ENCODE measurements at places on chromosomes 4 and X.

DNA sequence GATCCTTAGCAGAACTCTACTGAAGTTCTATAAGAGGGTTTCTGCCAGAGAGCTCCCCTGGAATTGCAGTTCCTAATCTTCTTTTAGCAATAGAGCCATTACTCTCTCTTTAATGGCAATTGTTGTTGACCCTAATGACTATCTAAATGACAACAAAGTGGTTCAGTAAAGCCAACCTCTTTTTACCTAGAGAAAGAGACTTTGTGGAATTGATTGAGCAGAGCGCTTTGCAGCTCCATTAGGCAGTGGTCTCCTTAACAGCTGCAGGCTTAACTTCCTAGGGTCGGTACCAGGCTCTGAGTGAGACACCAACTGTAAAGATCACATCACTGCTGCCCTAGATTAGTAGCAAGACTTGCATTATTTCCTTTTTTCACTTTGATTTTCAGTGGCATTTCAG lies 1472.9 kb upstream of the TENM3 start:
- DNase-seq, result no peak

GRCh38 chr4:126012691-126013290 lies 698.0 kb downstream of the FAT4 start:
- no peak for DNase-seq

DNA sequence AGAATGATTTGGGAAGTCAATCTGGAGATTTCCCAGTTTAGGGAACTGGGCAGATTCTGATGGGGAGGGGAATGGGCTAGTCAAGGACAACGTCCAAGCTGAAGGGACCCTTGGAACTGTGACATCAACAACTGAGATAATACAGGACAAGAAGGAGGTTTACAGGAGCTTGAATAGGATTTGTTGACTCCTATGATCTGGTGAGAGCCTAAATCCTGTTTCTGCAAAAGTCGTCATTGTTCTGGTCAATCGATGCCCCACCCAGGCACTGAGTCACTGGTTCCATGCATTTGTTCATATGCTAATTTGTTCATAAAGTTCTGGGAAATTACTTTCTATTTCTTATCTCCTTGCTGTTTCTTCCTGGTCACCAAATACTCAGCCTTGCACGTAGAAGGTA lies 15.3 kb upstream of the PDGFRA start:
- DNase-seq, result no peak

DNA sequence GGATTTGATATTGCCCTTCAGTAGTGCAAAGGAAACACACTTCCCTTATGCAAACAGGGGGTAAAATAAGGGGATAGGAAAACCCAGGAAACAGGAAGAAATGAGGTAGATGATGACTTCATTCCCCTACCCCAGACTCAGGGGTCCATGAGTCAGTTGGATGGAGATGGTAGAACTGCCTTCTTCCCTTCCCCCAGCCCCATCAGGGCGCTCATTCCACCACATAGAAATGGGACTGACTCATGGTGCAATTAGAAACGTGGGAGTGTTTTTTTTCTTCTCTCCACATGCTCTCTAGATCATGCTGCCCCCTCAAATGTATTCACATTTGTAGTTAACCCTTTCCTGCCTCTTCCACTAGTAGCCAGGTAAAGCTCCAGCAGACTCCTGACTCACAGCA lies 23.1 kb upstream of the ARMCX2 start:
- no peak for DNase-seq

- no peak for DNase-seq
Measured at GRCh38 chrX:17039826-17040225, 93.4 kb downstream of the REPS2 start.

DNA sequence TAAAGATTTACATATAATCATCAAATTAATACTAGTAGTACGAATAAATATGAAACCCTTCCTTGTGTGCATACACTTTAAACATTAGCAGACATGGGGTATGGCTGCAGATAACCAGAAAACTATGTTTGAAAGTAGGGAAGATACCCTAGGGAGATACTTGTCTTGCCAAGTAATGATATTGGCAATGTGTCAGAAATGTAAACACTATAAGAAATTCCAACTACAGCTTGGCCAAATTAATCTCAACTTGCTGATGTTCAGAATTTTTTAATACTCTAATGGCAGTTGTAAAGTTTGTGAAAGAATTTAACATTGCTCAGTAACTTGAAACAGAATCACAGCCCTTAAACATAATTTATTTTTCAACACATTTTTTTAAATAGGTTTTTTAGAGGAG lies 27.4 kb upstream of the HPGD start:
- no peak for DNase-seq

DNA sequence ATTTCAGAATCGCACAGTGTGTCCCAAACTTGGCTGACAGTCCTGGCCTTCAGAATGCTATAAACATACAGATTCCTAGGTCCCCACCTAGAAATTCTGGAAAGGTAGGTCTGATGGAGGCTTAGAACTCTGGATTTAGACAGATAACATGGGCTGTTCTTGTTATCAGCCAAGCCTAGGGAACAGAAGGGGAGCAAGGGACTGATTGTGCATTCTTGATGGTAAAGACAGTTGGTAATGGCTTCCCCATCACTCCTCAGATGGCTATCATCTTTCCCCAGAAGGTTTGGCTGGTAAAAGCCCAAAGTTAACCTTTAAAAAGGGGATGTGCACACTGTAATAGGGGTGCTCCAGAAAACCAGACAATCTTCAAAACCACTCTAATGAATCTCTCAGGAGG lies 35.7 kb downstream of the DIPK2B start:
- DNase-seq, result no peak

DNA sequence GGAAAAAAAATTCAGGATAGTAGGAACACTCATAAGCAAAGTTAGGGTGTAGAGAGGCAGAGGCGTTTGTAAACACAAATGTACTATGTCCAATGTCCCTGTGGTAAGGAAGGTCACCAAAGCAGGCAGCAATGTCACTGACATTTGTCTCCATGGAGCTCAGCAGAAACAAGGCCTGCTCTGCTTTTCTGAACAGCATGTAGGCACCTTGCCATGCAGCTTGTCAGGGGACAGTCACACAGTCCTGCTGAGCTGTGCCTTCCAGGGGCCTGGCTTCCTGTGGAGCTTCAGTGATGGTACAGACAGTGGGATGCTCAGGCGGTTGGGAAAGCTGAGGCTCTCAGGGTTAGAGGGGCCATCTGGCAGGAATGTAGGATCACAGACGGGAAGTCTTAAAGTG lies 74.5 kb upstream of the HS3ST1 start:
- no peak for DNase-seq

DNA sequence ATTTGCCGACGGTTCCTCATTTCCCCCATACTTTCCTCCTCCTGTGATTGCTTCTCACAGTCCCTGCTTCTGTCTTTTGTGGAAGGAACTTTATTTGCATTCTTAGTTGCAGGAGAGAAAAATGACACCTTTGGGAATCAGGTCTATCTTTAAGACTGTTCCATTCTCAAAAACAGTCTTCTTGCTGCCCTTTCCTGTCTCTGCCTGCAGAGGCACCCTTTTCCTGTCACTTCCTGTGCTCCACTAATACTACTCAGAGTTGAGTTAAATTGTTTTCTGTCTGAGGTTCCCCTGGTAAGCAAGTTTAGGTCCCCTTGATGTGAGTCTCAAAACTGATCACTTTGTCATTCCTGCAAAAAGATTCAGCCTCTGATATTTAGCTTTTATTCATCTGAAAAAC lies 208.8 kb upstream of the CLNK start:
- DNase-seq, result no peak

GRCh38 chr4:114279066-114279465 lies 299.6 kb upstream of the ARSJ start:
- no peak for DNase-seq

DNA sequence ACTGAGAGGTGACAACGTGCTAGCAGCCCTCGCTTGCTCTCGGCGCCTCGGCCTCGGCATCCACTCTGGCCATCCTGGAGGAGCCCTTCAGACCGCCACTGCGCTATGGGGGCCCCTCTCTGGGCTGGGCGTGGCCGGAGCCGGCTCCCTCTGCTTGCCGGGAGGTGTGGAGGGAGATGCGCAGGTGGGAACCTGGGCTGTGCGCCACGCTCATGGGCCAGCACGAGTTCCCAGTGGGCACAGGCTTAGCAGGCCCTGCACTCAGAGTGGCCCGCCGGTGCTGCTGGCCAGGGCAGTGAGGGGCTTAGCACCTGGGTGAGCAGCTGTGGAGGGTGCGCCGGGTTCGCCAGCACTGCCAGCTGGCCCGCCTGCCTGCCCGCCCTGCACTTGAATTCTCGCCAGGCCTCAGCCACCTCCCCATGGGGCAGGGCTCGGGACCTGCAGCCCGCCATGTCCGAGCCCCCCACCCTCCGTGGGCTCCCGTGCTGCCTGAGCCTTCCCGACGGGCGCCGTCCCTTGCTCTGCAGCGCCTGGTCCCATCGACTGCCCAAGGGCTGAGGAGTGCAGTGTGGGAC lies 148.0 kb downstream of the RAPGEF2 start:
- DNase-seq, result no peak

GRCh38 chr4:98501383-98501782 lies 157.0 kb downstream of the TSPAN5 start:
- no peak for DNase-seq

DNA sequence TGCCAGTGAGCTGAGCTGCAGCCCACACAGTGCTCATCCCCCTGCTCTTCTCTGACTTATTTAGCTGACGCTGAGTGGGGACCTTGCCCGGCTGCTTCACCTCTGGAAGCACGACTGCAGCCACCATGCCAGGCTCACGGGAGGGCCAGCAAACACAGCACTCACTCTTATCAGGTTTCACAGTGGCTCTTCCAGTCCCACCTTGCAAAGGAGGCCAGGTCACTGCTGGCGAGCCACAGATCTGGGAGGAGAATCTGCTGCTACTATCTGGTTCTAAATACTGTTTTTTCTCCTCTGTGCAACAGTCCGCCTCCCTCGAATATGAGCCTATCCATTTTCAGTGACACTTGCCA lies 6.7 kb upstream of the SPON2 start:
- DNase-seq, result no peak

DNA sequence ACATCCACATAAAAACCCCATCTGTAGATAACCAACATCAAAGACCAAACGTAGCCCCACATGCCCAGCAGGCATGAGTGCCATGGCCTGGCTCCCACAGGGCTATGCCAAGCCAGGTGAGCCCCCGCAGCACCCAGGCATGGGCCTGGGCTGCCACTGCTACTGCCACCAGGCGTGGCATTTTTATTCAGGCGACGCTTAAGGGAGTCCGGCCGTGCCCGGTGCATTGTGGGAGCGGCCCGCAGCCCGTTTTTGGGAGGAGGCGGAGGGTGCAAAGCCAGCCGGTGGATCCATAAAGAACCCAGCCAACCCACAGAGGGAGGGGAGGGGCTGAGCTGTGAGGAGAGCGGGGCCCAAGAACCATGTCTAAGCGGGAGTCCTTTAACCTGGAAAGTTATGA lies 205.9 kb downstream of the CHIC1 start:
- no peak for DNase-seq

GRCh38 chr4:186669735-186670134 lies 53.9 kb downstream of the FAT1 start:
- no peak for DNase-seq

DNA sequence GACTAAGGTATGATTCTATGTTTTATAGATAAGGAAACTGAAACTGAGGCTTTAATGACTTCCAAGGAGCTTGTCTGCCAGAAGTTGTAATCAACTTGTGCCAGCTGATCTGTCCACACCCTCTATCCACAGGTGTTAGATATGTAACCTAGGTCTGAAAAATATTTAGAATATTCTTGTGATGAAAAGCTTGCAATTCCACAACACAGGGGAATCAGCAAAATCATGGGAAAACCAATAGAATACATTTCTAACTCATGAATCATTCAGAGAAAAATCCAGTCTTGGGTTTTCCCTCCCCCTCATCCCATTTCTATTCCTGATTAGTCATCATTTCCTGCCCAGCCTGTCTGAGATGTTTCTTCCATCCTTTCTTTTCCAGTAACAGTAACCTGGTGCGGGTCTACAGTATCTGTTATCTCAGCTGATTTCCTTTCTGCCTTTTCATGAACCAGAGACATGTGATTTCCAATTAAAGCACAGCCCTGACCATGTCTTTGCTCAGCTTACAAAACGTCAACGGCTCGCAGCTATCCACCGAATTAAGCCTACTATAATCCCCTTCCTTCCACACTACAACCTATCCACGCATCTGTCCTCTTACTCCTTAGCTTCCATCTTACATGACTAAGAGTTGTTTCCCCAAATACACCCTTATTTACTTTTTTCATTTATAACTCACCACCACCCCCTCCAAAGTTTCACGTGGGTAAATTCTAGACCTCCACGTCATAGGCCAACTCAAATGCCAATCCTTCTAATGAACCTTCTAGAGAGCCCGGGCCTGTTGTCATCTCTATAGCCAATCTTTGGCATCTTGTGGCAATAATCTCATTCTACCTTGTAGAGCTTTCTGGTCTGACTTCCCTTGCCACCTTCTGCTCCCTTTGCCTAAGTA lies 961 bp upstream of the NOCT start:
- DNase-seq, result no peak

DNA sequence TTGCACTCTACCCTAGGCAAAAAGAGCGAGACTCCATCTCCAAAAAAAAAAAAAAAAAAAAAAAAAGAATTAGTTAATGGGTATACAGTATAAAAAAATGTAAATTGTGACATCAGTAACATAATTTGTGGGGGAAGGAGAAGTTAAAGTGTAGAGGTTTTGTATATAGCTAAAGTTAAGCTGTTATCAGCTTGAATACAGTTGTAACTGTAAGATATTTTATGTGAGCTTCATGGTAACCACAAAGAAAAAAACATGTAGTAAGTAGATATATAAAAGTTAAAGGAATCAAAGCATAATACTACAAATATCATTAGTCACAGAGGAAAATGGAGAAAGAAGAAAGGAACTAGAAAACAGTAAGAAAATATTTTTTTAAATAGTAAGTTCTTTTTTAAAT lies 53.2 kb upstream of the EPGN start:
- DNase-seq, result no peak

GRCh38 chr4:119493886-119494285 lies 134.7 kb downstream of the PDE5A start:
- DNase-seq, result no peak

DNA sequence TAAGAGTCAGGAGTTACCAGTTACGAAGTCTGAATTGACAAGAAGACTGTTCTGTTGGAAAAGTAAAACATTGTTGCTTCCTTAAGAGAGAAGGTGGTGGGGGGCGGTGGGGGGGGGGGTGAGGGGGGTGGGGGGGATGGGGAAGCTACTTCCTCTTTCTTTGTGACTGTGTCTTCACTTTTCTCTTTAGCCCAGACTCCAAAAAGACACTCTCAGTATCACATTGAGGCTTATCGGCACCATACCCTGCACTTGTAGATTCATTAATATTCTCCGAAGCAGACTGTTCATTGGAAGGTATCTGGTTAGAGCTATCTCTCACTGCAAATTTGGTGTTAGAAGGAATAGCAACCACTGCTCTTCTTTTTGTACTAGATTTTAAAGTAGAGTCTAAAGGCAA lies 94.5 kb upstream of the IL13RA1 start:
- no peak for DNase-seq

All from activated CD4-positive, alpha-beta T cell treated with anti-CD3 and anti-CD28 coated beads, Interleukin-2, amount 50 U/mL, for 24 hours (primary cell).